ENCODE measurements at places on chromosomes 5 and 9.
A peak's percentile ranks its signal among the peaks of the same experiment; 100 is the strongest.

- DNase-seq = no peak
Measured at GRCh38 chr5:52943285-52943684, 45.9 kb upstream of the ITGA2 start.

DNA sequence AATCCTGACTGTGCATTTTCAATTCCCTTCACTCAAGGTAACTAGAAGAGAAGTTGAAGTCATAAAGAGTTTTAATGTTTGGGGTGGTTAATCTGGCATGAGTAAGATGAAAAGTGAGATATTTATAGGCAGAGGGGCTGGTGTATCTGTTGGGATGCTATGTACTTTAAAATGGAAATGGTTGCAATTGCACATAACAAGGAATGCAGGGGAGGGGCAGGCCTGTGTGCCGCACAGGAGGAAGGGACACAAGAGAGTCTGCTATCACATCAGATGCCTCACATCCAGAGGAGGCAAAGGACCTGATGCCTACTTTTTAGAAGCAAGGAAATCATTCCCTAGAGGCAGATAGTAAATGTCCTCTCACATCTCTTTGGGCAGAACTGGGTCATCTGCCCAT, 55.5 kb upstream of the OSMR start:
- no peak for DNase-seq

- DNase-seq = no peak
Measured at GRCh38 chr9:96136992-96137670, 164.8 kb downstream of the HSD17B3 start.

DNA sequence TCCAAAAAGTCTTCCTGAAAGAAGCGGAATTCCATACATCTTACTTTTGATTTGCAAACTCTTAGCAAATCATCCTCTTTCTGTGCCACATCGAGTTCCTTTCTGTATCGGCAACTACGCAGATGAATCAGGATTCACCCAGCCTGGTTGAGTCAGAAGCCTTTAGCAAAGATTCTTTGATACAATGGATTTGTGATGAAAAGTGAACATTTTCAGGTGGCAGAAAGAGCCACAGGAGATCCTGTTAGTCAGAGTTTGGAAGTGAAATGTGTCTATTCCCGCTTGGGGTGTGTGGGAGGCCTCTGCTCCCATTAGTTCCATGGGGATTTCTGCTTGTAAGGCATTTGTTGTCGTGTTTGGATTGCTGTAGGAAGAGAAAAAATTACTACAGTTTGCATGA, 351.8 kb upstream of the WWC1 start:
- no peak for DNase-seq

DNA sequence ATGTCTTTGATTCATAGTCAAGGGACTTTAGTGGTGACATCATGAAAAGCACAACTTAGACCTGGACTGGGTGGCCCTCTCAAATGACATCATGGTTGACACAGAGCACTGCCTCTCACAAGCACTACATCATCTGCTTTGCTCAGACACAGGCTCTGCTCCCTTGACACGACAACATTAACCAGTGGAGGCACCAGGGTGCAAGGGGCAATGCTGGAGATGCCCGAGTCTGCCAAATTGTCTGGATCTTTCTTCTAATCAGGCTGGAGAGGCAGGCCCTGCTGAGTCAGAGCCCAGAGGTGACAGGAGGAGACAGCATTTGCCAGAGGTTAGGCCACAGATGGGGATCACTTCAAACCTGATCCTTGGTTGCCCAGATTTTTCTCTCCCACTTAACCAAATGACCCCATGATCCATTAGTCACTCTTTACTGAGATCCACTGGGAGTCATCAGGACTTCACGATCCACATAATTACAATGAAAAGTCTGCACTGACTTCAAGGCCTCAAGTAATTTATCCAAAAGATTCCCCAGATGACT, 174.4 kb downstream of the SLIT3 start:
- no peak for DNase-seq

DNA sequence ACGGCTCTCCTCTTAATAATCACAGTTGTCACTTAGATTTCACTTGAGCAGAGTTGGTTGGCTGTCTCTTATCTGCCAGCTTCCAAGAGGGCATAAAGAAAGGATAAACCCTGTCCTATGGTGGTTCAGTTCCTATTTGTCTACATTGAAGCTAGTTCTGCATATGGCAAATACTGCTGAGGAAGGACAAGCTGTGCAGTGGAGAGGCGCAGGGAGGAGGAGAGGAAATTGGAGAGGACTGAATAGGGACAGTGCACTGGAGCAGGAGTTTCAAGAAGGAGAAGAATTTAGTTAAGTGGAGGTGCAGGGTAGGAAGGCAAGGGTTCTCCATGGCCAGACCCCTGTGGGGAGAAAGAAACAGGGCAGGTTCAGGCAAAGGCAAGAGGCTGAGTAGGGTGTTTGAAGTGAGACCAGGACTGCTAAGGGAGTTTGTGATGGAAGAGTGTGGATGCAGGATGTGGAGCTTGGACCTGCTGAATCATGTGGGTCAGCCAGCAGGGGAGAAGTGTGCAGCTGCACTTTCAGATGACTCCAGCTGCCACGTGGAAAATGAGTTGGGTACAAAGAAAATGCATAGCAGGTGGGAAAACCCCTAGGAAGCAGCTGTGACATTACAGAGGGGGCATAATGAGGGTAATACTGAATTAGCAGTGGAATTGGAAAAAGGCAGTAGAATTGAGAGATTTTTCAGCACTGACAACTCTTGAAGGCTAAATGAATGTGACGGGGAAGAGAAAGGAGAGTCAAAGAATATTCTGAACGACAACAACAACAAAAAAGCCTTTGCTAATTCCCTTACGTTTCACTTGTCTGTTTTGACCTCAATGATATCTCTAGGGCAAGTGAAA, 66.8 kb downstream of the MAMDC2 start:
- no peak for DNase-seq

DNA sequence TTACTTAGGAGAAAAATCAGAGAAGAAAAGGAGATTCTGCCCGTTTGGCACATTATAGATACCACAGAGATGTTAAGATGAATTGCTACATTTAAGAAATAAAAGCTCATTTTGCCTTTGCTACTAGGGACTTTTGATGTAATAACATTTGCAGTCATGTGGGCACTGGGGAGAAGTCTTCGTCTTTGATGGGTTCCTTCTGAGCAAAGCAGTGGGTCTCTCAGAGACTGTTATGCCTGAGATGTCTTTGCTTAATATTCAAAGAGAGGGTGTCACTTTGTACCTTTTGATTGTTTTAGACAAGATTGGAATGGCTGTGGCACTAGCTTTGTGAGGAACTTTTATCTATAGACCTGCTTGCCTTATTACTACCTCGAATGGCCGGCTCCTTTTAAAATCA, 25.0 kb downstream of the SLC25A25 start:
- no peak for DNase-seq

- no peak for DNase-seq
Measured at GRCh38 chr9:77194423-77194822, 17.1 kb downstream of the VPS13A start.

DNA sequence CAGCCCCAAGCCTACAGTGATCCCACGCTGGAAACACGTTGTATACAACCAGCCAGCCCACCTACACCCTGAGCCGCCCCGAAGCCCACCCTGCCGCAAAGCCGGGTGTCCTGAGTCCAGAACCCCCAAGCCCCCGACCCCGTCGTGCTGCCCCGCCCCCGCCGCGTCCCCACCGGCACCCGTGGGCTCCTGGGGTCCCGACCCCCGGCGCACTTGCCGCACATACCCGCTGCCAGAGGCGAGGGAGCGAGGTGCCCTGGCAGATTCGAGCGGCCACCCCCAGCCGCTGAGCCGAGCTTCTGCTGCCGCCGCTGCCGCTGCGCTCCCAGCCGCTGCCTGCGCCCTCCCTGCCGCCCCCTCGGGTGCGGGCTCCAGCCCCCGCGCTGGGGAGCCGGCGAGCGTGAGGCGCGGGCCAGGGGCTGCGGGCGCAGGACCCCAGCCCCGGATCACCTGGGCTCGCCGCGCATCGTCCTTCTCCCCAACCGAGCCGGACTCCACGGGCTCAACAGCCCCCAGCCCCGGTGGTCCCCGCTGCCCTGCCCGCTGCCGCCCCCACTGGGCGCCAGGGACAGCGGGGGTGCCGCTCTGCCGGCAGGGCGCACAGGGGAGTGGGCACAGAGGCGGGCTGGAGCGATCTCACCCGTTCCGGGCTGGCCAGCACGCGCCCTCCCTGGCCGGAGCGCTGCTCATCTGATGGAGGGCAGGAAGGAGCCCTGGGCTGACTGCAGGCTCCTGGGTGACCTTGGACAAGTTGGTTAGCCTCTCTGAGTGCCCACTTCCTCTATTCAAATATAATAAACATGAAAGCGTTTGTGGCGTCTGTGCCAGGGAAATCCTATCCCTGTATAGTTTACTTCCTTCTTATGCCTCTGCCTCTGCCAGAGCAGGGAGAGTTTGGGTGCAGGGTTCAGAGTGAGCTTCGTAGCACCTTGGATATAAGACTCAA, at the start of gene HTR4:
HTR4 (minus strand) TSS at position 692 of the 946 bp plus-strand sequence. CDS start 17,513 bp downstream, outside the sequence.
- no peak for DNase-seq

GRCh38 chr9:21027295-21027694, 4.1 kb downstream of the HACD4 start:
- no peak for DNase-seq

GRCh38 chr9:74503666-74504065, 6.5 kb downstream of the RORB start:
- DNase-seq = no peak

DNA sequence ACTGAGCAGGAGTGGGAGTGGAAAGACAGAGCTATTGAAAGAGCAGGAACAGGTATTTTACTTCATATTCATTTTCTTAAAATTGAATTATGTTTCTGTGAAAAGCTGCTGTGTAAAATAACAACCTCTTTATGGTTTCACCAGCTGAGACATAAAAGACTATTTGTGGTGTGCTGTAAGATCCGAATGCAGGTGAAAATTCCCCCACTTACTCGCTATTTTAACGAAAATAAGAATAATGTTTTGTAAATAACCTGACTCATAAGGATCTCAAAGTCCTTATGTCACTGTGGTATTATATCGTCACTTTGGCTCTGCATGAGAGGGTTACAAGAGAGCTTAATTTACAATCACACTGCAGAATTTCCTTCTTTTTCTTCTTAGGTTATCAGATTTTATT, 65.3 kb upstream of the NFIB start:
- DNase-seq = no peak

GRCh38 chr5:95035891-95036685, 248.8 kb downstream of the MCTP1 start:
- DNase-seq = no peak

DNA sequence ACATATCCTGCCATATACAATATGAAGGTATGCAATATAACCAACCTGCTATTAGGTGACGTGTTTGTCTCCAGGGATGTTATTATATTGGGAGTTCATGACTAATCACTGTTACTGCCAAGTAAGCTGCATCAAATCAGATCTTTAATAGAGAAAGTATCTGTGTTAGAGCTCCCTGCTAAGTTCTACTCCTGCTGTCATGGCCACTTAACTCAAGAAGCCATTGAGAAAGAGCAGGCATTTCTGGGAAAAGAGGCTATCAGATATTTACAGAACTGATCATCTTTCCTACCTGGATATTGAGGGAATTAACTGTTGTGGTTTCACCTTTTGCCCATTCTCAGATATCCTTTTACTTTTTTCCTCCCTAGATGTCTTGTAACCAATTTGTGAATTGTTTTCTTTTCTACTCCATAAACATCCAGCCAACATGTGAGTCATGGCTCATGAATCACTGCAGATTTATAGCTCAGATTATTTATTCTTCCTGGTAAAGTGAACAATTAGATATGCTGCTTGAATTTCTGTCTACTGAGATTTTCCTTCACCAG, 634.8 kb upstream of the FAM174A start:
- no peak for DNase-seq

GRCh38 chr5:28822071-28822470, 1783.7 kb upstream of the CDH9 start:
- DNase-seq = no peak

- no peak for DNase-seq
Measured at GRCh38 chr5:116396476-116397099, 178.0 kb downstream of the SEMA6A start.

- DNase-seq = peak; percentile 65
Measured at GRCh38 chr9:97983589-97984187, 547 bp downstream of the ANP32B start.

DNA sequence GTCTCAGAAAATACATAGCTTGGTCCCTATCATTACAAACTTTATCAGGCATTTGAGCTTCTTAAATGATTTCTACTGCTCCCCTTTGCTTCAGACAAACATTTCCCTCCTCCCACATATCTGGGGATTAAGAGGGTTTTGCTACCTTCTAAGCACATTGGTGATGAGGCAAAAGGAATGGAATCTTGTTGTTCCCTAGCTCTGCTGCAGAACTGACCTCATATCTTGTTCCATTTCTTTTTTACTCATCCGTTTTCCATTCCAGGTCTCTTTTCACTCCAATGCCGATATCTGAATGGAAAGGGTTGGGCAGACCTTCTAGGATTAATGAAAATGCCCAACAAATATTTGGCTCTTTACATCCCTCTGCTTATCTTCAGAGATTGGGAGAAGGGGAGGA, 444.6 kb downstream of the ZNF608 start:
- no peak for DNase-seq

- DNase-seq = no peak
Measured at GRCh38 chr9:104842698-104843097, 78.8 kb downstream of the NIPSNAP3B start.

- no peak for DNase-seq
Measured at GRCh38 chr5:7784683-7785380, 66.1 kb downstream of the CFAP90 start.

- DNase-seq = no peak
Measured at GRCh38 chr5:132776938-132777208, 166 bp downstream of the SEPTIN8 start.

DNA sequence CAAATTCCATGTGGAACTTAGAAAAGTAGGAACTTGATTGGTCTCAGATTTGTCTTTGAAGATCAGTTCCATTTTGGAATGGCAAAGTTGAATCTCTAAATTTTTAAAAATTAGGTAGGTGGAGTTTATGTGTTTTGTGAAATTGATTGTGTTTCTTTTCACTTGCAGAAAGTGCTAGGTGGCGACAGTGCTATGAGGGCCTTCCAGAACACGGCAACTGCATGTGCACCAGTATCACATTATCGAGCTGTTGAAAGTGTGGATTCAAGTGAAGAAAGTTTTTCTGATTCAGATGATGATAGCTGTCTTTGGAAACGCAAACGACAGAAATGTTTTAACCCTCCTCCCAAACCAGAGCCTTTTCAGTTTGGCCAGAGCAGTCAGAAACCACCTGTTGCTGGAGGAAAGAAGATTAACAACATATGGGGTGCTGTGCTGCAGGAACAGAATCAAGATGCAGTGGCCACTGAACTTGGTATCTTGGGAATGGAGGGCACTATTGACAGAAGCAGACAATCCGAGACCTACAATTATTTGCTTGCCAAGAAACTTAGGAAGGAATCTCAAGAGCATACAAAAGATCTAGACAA, 2.8 kb downstream of the PHAX start:
- DNase-seq = no peak
